ENCODE measurements at places on chromosomes 5 and 9.

DNA sequence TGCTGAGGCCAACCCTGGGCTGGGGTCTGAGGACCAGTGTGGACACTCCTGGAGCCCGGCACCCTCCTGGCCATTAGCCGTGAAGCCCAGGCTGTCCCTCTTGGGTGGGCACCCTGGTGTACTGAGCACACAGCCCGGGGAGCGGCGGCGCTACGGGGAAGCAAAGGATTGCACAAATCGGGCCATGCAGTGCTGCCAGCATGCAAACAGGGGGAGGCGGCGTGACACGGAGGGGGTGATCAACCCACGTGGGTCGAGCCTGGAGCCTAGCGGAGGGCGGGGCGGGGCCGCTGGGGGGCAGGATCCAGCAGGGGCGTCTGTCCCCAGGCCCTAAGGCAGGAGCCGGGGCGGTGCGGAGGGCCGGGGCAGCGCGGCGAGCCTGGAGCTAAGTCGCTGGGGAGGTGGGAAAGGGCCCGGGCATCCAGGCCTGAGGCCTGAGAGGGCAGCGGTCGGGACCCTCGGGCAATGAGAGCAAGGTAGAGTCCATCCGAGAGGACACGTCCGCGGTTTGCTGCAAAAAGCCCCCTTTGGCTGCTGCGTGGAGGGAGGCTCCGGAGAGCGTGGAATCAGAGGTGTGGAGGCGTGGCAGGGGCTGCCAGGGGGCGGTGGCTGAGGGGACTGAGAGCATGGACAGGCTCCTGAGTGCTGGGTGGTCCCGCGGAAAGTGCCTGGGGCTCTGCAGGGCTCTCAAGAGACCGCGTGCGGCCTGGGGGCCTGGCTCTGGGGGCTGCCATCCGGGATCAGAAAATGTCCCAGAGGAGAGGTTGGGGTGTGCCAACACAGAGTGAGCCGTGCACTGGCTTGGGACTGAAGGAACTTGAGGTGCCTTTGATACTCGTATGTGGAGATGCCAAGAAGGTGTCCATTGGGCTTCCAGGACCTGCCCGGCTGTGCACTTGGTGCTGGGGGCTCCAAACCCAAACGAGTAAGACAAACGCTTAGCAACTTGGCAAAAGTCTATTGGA is 94.2 kb downstream of the BARX1 start:
- no peak for DNase-seq

DNA sequence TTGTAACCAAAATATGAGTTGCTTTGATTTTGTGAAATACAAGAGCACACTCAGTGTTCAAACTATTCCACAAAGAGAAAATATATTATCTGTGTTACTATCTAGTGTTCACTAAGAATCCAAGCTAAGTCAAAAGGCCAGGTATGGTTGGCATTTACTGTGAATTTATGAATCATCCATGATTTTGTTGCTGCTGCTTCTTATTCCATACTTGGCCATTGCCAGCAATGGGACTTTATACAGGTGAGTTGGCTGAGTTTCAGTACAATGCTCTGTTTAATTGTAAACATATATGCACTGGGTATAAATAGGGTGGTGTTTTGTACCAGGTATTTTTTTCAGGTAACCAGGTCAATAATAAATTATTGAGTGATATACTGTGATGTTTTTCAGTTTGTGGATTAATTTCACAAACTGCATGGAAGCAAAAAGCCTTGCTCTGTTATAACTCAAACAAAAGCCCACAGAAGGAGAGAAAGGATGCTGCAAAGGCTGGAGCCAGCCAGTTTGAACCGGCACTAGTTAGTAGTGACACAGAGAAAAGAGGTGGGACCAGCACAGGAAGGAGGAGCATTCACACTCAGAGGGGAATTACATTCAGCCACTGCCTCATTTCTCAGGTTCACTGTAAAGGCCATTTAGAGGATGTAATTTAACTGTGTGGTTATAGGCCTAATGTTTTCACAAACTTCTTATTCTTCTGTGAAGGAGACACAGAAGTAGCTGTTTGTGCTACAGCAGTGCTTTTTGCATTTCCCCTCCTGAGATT is 381.8 kb downstream of the ADGRV1 start:
- DNase-seq = no peak

DNA sequence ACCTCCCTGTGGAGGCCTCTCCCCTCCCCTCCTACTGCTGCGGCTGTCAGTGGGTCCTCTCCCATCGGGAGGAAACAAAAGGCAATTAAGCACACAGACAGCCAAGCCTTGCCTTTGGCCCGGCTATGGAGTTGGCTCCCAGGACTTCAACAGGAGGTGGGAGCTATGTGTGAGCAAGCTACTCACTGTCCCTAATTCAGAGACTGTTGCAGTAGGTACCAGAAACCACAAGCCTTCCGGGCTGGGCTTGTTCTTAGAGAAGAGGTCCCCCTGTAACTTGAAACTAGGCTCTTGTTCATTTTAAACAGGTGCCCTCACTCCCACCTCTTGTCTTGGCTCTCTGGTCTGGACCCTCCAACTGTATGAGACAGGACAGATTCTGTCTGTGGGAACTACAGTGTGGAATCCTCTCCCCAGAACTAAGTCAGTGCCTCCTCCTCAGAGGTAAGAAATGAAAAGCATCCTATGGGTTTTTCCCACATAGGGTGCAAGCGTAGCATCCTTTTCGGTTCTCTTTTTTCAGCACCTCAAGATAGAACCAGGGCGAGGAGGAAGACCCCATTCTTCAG is 561.1 kb downstream of the EBF1 start:
- no peak for DNase-seq

- DNase-seq = no peak
Observed at GRCh38 chr5:1555011-1555807, 31.4 kb upstream of the LPCAT1 start.

DNA sequence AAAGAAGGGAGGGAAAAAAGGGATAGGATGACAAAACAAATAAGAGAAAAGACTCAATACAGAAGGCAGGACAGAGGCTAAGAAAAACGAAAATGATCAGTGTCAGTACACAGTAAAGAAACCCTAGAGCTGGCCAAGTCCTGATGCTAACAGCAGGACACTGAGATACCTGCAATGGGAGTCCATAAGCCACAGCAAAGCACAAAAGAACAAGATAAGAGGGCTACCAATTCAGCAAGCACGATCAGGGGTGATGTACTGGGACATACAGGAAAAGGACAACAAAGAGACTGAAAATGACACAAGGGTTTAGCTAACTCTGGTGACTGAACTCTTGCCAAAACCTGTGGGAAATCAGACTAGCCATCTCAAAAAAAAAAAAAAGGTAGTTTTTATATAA is 1072.6 kb upstream of the COX7C start:
- DNase-seq = no peak

DNA sequence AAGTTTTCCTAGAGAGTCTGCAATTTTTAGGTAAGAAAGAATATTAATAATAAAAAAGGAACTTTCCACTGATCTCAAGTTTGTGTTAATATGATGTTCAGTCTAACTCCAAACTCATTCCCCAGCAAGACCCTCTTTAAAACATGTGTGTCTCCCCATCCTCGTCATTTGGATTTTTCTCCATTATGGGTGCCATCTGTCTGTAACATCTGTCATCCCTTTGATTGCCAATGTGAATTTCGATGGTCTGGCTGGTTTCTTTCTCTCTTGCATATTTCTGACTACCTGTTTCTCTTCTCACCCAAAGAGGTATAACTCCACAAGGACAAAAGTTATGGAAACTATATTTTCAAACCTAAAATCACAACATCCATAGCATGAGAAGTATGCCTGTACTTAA is 4.4 kb downstream of the TAS2R1 start:
- DNase-seq = no peak

GRCh38 chr5:53956632-53957031 is 353.7 kb downstream of the ARL15 start:
- DNase-seq = no peak

DNA sequence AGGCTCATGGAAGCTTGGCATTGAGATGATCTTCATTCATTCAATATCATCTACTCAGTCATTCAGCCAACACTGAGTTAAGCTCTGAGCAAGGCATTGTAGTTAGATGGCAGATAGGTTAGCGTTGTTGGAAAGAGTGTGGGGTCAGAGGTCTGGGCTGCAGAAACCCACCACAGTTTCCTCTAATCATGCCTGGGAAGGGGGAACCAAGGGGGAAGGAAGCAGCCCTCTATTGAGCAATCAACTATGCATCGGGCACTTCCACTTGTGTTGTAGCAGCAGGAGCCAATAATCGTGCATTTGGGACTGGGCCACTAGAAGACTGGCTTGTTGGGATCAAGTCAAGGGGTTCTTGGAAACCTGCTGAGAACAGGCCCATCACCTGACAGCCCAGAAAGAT is 139.1 kb downstream of the PIP5K1B start:
- DNase-seq = no peak

- DNase-seq = no peak
Observed at GRCh38 chr5:82301190-82301589, 23.0 kb upstream of the RPS23 start.

DNA sequence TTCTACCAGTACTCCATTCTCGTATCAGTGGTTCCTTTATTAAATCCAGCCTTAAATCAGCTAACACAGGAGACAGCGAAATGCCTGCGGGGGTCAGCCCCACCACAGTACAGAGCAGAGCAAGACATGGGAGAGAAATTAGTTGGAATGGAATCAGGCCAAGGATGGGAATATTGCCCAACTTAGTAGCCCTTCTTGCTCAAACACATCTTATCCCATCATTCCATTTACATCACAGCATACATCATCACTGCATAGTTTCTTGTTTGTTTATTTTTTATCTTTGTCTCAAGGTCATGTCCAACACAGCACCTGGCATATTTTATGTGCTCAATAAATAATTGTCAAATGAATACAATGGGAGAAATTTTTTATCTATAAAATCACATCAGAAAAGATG is 34.3 kb upstream of the DAB2 start:
- DNase-seq = no peak

- DNase-seq = no peak
Observed at GRCh38 chr5:129541648-129542251, 81.7 kb downstream of the ADAMTS19 start.

DNA sequence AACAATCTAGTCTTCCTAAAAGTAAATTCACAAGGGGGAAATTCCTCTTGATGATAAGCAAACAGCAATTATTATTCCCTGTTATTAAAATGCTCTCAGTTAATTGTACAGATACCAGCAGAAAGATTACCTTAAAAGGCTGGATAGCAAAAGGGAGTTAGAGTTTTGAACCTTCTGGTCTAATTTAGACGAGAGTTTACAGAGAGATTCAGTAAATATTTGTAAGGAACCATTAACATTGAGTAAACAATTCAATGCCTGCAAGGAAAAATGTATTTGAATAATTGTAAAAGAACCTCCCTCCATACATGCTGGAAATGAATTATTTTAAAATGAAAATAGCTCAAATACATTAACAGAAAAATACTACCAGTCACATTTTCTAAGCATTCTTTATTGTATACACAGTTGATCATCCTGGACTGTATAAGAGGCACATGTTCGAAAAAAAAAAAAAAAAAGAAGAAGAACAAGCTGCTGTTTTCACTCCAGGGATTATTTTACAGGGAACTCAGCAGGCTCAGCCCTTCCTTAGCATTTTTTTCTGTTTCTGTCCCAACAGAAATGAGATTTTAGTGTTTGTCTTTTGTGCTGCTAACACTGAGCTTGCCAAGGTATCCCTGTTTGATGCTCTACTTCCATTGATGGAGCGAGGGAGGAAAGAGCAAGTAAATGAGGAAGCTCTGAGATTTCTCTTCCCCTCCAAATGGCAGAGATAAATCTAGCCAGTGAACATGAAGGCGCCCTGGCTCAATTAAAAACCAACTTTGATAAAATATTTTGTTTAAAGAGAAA is 141.1 kb downstream of the ENC1 start:
- DNase-seq = no peak

DNA sequence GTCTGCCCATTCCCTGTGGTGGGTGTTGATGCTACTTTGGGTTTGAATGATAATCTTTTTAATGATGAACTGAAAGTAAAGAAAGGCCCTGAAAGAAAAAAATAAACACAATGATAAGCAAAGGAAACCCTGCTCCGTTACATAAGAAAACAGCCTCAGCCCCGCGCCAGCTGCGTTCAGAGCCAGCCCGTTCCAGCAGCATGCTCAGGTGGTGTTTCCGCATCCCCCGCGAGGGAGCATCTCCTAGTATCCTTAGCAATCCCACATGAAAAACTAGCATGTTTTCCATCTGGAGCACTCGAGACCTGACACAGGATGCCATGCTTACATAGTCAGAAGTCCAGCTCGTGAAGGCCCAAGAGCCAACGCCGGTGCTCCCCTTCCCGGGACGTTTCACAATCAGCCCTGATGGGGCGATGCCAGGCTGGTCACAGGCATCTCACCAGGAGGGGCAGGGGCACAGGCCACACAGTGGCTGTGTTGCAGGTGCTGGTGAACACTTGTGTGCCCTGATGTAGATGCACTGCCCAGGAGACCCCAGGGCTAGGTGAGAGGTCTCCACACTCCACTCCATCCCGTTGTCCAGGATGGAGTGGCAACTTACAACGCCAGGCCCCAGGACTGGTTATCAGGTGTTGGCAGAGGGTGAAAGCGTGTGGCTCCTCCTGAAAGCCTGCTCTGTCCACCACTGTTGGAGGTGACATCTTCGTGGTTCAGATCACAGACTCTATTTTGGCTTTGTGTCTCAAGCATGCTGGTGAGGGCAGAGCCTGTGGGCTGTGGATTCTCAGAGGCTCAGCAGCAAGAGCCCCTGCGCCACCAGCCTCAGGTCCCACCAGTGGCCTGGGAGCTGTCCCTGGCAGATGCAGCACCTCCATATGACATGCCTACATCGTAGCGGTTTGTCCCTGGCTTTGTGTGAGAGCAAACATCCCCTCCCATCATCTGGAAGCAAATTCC is 246.8 kb upstream of the IRX1 start:
- no peak for DNase-seq

GRCh38 chr9:90029996-90030395 is 425.2 kb downstream of the GADD45G start:
- no peak for DNase-seq

DNA sequence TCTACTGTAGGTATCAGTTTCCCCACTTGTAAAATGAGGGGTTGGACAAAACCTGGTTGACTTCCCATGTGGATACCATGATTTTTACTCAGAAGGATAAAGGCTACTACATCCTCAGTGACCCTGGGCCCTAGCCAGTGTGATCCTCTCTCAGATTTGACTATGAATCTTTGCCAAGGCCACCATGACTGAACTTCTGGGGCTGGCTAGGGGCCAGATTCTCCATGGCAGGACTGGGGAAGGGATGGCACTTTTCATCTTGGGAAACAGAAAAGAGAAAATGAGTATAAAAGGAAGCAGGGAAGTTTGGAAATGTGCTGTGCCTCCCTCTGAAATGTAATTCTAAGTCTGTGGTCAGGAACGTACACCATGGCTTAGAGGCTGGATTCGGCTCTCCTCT is 1.4 kb upstream of the FSTL4 start:
- DNase-seq = no peak

GRCh38 chr9:134395002-134395517 is 68.8 kb downstream of the RXRA start:
- DNase-seq = no peak

- no peak for DNase-seq
Observed at GRCh38 chr5:172832383-172833315, 1.4 kb upstream of the ERGIC1 start.

DNA sequence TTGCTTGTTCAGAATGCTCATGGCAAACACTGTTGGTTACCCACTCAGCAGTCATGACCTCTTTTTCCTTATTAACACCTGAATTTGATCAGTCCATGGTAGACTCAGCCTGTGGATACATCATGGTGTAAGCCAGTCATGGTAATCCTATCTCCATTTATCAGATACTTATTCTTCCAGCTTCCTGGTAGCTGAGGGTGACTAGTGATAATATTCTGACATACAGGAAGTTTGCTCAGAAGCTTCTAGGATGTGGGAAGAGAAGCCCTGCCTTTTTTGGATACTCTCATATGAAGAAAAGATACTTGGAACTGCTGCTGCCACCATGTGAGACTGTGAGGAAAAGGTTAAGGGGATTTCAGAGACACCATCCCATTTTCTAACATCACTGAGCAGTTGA is 7.3 kb downstream of the GDA start:
- no peak for DNase-seq

- no peak for DNase-seq
Observed at GRCh38 chr9:108017671-108018070, 528.1 kb upstream of the KLF4 start.

Measured in stimulated activated CD4-positive, alpha-beta T cell treated with anti-CD3 and anti-CD28 coated beads, Interleukin-1b, Interleukin-23, amount 100 ng/mL, for 1 hour (primary cell).